Fibroblast of skin of left quadriceps (primary cell): ENCODE measurements at places on chromosomes 16 and 17.

DNA sequence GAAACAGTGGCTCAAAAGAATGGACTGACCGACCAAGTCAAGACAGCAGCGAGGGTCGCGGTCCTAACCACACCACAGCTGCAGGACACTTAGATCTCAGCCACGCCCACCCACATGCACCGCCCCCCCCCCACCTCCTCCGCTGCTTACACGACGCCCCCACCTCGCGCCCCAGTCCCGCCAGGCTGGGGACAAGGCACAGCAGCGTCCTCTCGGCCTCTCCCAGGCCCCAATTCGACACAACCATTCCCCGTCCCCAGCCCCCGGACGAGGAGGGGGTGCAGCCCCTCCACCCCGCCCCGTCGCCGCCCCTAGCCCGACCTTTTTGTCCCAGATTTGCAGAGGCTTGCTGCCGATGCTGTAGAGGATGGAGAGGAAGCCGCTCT, 477 bp downstream of the CFAP20 start:
- no peak for DNase-seq

DNA sequence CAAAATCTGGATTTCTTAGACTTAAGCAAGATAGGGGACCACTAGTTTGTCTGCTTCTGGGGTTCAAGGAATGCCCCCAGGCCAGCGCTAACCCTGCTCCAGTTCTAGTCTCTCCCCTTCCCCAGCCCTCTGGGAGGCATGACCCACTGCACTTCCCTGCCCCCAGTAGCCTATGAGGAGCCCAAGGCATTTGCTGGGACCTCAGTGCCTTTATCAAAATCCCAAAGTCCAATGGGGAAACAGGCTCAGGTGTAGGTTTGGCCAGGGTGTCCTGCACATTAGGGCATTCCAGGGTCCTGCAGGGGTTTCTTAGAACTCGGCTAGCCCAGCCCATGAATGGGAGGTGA, 1.2 kb downstream of the IL4R start:
- DNase-seq, result no peak

- peak; percentile 31 for DNase-seq
Measured at GRCh38 chr17:79810130-79811010, 13.5 kb upstream of the CBX8 start.

- no peak for DNase-seq
Measured at GRCh38 chr17:77593081-77593480, 365.4 kb upstream of the TNRC6C start.

- DNase-seq, result no peak
Measured at GRCh38 chr16:87556941-87557459, 45.3 kb upstream of the JPH3 start.

GRCh38 chr16:69812688-69813014, 50.5 kb downstream of the WWP2 start:
- DNase-seq, result no peak

- no peak for DNase-seq
Measured at GRCh38 chr16:19127674-19128131, 13.9 kb downstream of the ITPRIPL2 start.

- no peak for DNase-seq
Measured at GRCh38 chr17:62965174-62965685, 805 bp upstream of the TANC2 start.

GRCh38 chr16:10368969-10369551, 16.8 kb upstream of the ATF7IP2 start:
- no peak for DNase-seq

- no peak for DNase-seq
Measured at GRCh38 chr16:31118223-31119155, 1.0 kb downstream of the KAT8 start.

DNA sequence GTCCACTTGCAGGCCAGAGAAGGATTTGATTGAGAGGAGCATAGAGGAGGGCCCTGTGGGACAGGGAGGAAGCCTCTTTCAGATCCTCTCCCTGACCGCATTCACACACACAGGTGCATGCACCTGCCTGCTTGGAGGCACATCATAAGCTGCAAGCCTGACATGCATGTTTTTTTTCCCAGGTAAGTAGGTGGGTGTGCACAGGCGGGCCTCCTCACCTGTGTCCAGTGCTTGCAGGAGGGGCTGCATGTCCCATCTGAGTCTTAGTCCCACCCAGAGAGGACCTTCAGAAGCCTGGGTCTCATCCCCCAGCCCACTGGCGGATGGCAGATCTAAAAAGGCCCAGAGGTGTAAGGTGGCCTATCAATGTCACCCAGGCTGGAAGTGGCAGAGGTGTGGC, 130.8 kb downstream of the TMEM132E start:
- no peak for DNase-seq

- DNase-seq, result no peak
Measured at GRCh38 chr17:36214918-36215317, 4.1 kb downstream of the CCL4L2 start.

GRCh38 chr17:21196126-21196525, 17.8 kb downstream of the TMEM11 start:
- DNase-seq, result no peak

DNA sequence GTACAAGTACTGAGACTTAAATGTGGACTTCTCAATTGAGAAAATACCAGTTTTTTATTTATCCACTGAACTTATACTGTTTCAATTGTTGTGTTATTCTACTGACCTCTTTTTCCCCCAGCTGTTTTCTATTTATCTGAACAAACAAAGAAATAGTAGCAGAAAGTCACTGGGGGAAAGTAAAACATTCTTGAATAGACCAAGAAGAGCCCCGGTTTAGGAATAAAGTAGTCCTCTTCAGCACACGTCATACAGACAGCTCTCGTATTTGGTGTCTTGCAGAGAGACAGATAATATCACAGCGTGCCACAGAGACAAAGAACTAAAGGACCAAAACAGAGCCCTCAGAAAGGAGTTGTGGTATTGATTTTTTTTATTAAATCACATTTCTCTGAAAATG, 1159.1 kb upstream of the CDH8 start:
- no peak for DNase-seq

DNA sequence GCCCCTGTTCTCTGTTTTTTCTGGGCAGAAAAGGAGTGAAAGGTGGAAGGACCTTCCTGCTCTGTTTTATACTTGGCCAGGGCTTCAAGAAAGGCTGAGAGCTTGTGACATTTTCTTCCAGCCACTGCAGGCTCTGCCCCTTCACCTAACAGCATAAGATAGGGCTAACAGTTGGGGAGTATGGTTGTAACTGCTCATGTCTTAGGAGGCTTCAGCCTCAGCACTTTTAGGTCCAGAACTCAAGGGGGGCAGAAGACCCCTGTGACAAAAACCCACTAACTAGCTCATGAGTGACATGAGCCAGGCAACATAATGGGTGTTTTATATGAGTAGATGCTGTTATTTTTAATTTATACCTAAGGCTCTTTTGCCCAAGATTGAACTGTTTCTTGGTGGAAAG, 4.9 kb downstream of the ALDOA start:
- no peak for DNase-seq

- no peak for DNase-seq
Measured at GRCh38 chr17:51768706-51769105, 389.8 kb downstream of the CA10 start.

DNA sequence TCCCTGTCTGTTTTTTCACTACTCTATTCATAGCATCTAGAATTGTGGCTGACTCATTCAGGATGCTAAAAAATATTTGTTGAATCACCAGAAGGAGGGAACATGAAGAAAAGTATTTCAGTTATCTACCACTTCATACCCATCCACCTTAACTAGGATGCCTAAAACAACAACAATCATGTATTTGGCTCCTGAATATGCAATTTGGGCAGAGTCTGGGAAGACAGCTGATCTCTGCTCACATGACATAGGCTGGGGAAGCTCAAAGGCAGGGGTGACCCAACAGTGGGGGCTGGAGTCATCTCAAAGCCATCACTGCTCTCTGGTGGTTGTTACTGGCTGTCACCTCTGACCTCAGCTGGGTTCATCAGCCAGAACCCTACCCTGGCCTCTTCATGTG, 80.1 kb upstream of the RPL38 start:
- DNase-seq, result peak; percentile 24

- DNase-seq, result no peak
Measured at GRCh38 chr17:17685775-17686291, 4.6 kb downstream of the RAI1 start.

DNA sequence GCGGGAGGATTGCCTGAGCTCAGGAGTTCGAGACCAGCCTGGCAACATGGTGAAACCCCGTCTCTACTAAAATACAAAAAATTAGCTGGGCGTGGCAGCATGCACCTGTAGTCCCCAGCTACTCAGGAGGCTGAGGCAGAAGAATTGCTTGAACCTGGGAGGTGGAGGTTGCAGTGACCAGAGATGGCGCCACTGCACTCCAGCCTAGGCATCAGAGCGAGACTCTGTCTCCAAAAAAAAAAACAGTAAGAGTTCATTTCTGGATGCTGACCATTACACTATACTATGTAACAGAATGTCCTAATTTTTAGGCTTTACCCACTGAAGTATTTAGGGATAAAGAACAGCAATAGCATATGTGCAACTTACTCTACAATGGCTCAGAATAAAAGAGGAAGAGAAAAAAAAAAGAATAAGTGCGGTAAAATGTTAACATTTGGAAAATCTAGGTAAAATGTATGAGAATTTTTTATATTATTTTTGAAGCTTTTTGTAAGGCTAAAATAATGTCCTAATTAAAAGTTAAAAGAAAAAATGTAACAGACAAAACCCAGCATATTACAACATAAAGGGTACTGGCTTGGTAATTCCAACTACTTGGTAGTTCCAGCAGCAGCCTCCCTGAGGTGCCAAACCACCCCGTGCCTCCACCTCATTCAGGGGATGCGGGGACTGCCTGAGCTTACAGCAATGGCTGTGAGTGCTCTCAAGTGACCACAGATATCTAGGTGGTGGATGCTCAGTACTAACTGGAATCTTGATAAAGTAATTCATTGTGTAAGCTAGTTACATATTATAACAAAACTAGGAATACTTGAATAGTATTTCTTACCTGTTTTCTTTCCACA, 10.9 kb downstream of the COPS3 start:
- DNase-seq, result no peak

DNA sequence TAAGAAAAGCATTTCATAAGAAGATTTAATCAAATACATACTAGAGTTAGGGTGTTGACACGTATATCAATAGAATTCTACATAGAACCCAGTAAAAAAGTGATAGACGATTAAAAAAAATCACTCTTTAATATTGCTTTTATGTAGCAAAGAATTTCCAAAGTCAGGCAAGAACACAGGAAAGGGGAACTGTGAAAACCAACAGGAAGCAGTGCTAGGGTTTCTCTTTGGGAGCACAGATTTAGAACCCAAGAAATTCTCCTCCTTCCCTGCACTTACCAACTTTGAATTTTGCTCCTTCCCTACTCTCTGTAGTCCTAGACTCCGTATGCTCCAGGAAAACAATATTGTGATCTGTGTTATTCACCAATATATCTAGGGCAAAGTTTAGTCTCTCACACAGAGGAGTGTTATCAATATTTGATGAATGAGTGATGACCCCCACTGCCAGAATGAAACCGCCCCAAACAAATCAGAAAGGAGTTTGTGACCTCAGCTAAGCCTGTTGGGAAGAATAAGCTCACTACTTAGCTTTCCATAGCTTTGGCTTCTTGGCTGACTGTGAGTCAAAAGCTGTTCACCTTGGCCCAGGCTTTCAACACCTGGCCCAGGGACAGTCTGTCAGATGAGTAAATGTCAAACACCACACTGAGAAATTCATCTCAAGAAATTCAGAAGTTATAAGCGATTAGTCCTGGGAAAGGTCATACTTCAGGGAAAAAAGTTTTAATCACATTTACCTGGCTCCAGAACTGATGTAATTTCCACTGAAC, 8.6 kb downstream of the RFWD3 start:
- no peak for DNase-seq

- no peak for DNase-seq
Measured at GRCh38 chr17:44981221-44981968, 13.3 kb upstream of the C1QL1 start.

GRCh38 chr16:81737885-81738536, 41.1 kb upstream of the PLCG2 start:
- peak; percentile 39 for DNase-seq

DNA sequence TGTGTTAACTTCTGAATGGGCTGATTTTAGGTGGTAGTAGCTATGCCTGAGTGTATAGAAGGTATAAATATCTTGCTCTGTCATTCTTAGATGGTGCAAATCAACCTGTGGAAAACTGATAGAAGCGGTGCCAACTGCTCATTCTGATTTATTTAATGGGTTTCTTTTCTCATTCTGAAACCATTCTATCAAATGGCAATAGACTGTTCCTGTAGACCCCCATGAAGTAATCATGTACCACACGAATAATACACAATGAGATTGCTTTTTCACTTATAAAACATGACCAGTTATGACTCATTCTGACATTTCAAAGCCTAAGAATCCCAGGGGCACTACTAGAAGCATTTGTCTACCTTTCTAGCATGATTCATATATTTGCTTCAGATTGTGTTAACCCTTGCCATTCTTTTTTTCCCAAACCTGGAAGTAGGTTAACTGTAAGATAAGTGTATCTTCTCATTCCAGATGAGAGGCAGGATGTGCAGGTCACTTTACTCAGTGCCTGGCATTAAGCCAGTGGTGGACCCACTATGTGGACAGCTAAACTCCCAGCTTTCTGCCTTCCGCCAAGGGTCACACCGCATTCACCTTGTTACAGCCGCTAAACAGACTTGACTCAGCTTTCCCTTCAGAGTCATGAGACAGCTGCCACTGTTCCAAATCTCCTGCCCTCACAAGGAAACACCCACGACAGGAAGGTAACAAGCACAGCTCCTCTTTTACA, 16.4 kb upstream of the SLC16A11 start:
- DNase-seq, result peak; percentile 17

DNA sequence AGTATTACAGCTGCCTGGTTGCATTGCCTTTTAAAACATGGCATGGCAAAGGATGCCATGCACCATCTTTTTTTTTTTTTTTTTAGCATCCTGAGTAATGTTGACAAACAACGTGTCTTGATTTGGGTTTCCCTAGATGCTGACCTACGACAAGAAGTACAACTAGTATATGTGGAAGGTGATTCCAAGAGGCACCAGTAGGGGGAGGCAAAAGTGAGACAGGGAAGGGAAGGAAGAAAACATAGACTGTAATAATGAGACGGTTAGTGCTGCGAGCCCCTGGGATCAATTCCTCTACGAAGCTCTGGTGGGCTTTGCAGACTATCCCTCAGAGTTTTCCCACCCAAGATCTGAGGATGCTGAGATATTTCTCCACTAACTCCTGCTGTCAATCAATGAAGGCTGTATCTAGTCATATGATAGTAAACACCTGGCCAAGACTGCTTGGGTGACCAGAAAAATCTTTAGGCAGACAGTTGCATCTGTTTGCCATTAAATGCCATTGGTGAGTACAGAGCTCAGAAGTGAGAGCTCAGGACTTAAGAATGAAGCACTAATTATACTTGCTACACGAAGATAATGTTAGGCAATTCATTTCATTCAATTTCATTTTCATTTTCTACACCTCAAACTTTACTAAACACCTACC, 458.6 kb upstream of the GOT2 start:
- DNase-seq, result peak; percentile 4
